ENCODE measurements at places on chromosomes 3 and 15.

DNA sequence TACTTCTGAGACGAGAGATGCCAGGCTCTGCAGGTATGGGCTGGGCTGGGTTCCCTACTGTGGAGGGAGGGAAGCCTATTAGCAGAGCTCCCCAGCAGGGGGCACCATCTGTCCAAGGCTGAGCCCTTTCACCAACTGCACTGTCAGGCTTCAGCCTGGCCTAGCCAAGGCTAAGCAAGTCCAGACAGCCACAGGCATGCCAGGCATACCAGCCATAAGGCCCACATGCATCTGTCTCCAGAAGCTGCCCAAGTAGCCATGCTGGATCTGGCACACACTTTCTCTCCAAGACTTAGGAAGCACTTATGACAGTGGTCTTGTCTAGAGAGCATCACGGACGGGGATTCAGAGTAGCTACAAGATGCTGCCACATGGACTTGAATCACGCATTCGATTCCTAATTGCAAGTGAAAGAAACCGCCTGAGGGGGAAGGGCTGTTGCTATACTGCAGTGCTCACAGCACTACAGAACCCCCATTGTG is 28.3 kb downstream of the RUVBL1 start:
- DNase-seq: no peak

DNA sequence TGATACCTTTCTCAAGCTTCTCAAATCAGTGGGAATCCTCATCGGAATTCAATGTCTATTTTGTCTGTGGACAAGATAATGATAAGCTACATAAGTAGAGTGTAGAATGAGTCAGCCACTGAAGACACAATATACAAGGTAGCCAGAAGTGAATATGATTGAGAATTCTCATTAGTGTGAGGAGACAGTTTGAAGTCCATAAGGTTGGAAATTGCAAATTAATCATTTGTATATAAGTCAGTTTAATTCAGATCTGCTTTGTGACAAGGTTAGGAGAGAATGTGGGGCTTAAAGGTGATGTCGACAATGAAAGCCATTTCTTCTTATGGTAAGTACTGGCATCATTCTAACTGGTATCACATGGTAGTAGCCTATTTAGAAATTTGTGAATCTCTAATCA is 4.2 kb downstream of the ARPP21 start:
- DNase-seq: no peak

GRCh38 chr3:57675530-57675929 is 17.3 kb downstream of the DENND6A start:
- no peak for DNase-seq

- DNase-seq: no peak
Measured at GRCh38 chr3:125202197-125202596, 10.4 kb downstream of the SLC12A8 start.
